ENCODE measurements at places on chromosomes 12 and 14. TPM values are rescaled to one million over a fixed set of nuclear protein-coding genes. Genes with fewer than 3 reads are reported as not detected.

DNA sequence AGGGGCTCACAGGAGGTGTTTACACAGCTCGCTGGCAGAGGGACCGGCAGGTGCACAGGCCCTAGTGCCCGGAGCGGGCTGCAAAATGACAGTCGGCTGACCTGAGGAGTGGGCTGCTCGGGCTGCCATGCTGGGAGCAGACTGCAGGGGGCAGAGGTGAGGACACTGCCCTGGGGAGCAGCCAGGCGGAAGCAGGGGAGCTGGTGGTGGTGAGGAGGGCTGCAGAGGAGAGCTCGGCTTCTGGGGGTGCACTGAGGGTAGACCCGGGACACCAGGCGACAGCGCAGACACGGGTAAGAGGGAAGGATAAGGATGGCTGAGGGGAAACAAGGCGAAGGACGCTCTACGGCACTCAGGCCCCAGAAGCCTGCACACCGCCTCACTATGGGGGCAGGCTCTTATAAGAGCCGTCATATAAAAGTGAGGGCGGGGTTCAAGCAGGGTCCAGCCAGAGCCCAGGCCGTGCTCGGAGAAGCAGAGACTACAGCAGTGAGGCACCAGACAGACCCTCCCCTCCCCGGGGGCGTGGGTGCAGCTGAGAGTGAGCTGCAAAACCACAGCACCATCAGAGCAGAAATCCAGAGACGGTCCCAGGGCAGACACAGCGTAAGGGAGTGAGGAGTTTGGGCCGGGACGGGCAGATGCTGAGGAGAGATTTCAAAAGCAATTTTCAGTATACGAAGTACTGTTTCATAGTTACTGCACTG, 62.5 kb downstream of the CCDC88C start:
- no peak for DNase-seq
- H3K4me3 ChIP-seq, result peak overlapping the region; percentile 13
- H3K4me1 ChIP-seq, result peaks cover 72% of the 10 kb centered on the region
- H3K27me3 ChIP-seq, result no peaks in the 10 kb centered on the region
- H3K27ac ChIP-seq, result peak overlapping the region; percentile 75

DNA sequence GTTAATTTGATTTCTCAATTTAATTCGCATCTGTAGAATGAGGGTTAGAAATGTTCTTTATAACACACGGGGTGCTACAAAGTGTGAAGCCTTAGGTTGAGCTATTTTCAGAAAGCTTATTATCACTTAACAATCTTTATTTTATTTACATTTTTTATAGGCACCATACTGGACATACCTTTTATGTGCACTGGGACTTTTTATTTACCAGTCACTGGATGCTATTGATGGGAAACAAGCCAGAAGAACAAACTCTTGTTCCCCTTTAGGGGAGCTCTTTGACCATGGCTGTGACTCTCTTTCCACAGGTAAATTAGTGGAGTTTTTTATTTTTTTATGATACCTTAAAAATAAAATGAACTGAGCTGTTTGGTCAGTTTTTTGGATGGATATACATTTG, 16.5 kb downstream of the CHPT1 start:
- no peaks in the 10 kb centered on the region for H3K27me3 ChIP-seq
- DNase-seq, result no peak
- H3K4me3 ChIP-seq, result no peak overlapping the region
- no peaks in the 10 kb centered on the region for H3K36me3 ChIP-seq
- no peak overlapping the region for H3K27ac ChIP-seq

Gene AMN1
- 15.7 TPM for polyA plus RNA-seq

DNA sequence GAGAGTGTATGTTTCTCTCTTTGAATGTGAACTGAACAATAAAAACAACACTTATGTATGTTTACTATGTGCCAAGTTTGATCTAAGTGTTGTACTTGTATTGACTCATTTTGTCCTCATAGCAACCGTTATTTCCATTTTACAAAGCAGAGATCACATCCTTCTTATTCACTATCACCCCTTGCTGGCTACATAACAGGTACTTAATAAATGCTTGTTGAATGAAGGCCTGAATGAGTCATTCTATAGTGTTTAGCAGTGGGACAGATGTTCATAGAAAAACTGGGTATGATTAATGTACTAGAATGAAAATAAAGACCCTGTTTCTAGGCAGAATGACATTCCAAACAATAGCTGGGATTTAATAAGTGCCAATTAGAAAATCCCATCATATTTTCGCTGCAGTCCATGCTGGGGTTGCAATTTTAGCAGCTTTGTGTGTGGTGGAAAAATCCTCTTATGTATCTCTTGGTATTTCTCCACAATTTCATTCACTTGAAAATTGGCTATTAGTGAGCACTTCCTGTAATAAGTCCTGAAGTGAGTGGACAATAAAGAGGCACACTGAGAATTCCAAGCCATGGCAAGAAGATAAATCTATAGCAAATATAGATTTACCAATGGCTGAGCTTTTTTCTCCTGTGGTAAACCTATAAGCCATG, 86.0 kb downstream of the FAR2 start:
- no peak overlapping the region for H3K4me3 ChIP-seq
- DNase-seq, result no peak
- H3K36me3 ChIP-seq, result no peaks in the 10 kb centered on the region
- no peak overlapping the region for H3K27ac ChIP-seq
- H3K27me3 ChIP-seq, result no peaks in the 10 kb centered on the region
- H3K4me1 ChIP-seq, result no peaks in the 10 kb centered on the region

GRCh38 chr14:58072288-58073071, 79.5 kb downstream of the ARMH4 start:
- no peaks in the 10 kb centered on the region for H3K4me1 ChIP-seq
- H3K27me3 ChIP-seq, result no peaks in the 10 kb centered on the region
- H3K36me3 ChIP-seq, result no peaks in the 10 kb centered on the region
- DNase-seq, result peak; percentile 52

Gene PPP1R3E
- polyA plus RNA-seq, result 2.9 TPM

- peaks cover 90% of the 10 kb centered on the region for H3K36me3 ChIP-seq
- no peak for DNase-seq
- no peaks in the 10 kb centered on the region for H3K27me3 ChIP-seq
- H3K4me1 ChIP-seq, result no peaks in the 10 kb centered on the region
- no peak overlapping the region for H3K4me3 ChIP-seq
- H3K27ac ChIP-seq, result no peak overlapping the region
Observed at GRCh38 chr12:115964626-115965025, 312.9 kb downstream of the MED13L start.

- DNase-seq, result no peak
- no peaks in the 10 kb centered on the region for H3K36me3 ChIP-seq
- H3K4me1 ChIP-seq, result peaks cover 19% of the 10 kb centered on the region
- H3K4me3 ChIP-seq, result no peak overlapping the region
Observed at GRCh38 chr12:91866566-91866965, 279.1 kb downstream of the BTG1 start.

DNA sequence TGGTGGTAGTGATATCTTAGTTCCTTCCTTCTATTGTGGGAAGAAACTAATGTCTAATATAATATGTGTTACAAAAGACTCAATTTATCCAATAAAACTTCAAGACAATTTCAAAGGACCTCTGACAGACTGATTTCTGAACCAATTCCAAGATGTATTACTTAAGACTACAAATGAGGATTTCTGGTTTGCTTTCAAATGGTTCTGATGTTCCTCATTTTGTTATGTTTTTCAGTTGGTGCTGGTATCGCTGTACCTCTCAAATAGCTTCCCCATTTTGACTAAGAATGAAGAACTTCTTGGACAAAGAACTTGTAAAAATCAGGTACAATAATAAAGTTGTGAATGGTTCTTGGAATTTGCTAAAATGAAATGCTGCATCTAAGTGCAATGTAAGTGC, 19.4 kb upstream of the MBIP start:
- H3K27me3 ChIP-seq, result no peaks in the 10 kb centered on the region
- DNase-seq, result no peak
- no peak overlapping the region for H3K4me3 ChIP-seq
- no peaks in the 10 kb centered on the region for H3K36me3 ChIP-seq
- no peaks in the 10 kb centered on the region for H3K4me1 ChIP-seq

All from naive thymus-derived CD4-positive, alpha-beta T cell (primary cell).